Stimulated activated CD4-positive, alpha-beta T cell treated with anti-CD3 and anti-CD28 coated beads, Interleukin-15, amount 100 ng/mL, for 1 hour (primary cell): ENCODE measurements at places on chromosomes 5 and 9.

- DNase-seq: no peak
These were observed 140.1 kb upstream of the MOCS2 start for GRCh38 chr5:53249529-53250200.

GRCh38 chr5:126912616-126913200 is 117.7 kb downstream of the MARCHF3 start:
- no peak for DNase-seq

DNA sequence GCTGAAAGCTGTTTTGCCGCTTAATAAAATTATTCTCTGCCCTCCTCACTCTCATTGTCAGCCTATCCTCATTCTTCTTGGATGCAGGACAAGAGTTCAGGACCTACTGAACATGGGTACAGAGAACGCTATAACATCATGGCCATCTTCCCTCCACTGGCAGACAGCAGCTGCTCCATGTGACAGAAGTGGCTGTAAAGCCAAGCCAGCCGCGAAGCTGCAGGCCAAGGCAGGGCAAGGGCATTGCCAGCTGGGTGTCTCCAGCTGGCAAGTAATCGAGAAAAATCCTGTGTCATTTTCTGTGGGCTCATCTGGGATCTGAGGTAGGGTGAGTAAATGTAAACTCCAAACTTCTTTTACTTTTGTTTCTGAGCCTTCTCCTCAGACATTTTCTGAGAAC is 84.8 kb downstream of the SLC25A46 start:
- DNase-seq: no peak

DNA sequence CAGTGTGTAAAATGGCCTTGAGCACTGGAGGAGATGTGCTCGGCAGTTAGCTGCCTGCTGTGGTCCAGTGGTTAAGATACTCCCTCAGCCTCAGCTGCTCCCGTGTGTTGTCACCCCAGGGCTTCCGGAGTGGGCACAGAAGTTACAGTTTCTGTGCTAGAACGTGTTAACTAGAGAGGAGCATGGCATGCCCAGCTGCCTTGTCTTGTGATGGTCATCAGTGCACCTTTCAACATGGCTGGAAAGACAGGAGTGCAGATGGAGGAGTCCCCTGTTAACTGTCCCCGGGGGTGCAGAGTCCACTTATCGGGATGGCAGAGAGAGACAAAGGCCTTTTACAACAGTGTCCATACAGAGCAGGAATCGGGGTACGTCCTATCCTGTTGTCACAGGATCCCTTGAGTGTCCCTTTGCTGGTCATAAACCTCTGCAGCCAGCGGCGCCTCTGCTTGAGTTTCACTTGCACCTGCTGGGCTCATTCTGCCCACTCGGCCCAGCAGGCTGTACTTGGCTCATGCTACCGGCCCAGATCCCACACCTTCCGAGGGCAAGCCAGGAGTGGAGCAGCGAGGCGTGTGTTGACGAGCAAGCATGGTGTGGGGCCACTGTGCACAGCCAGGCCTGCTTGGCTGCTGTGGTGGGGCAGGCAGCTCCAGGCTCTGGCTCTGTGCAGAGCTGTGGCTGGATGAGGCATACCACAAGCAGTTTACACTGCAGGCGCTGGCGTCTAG is 112.6 kb downstream of the EHMT1 start:
- DNase-seq: no peak

DNA sequence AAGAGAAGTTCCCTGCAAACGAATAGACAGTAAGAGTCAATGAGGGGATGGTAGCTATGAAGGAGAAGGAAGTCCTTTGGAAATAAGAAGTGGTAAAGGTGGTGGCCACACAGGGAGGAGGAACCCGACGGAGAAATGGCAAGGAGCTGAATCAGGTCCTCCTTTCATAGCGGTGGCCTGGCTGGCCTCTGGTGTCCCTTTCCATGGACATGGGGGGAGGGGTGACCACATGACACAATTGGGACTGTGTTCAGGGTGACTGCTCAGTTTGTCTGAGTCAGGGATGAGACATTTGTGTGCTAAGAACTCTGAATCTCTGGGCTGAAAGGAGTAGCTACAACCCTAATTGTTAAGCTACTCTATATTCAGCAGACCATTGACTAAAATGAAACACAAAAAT is 28.7 kb upstream of the TIMD4 start:
- no peak for DNase-seq

- DNase-seq: no peak
These were observed 378.0 kb downstream of the YTHDC2 start for GRCh38 chr5:113891491-113891890.

GRCh38 chr5:68343421-68343826 is 127.9 kb downstream of the PIK3R1 start:
- DNase-seq: no peak

DNA sequence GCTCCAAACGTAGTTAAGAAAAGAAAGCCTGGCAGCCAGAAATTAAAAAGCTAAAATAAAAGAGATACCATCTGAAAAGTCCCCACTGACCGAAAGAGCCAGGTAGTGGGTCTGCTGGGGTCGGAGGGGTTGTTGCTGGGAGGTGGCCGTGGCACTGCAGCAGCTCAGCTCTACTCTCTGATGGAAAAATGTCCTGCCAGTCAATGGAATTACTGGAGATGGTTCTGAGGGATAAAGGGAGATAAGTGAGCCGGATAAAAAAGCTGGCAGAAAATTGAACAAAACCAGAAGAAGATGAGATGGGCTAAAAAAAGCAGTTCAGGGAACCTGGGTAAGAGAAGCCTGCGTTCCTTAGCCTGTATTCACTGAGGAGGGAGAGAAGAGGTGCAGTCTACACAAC is 202.8 kb downstream of the SREK1 start:
- no peak for DNase-seq

DNA sequence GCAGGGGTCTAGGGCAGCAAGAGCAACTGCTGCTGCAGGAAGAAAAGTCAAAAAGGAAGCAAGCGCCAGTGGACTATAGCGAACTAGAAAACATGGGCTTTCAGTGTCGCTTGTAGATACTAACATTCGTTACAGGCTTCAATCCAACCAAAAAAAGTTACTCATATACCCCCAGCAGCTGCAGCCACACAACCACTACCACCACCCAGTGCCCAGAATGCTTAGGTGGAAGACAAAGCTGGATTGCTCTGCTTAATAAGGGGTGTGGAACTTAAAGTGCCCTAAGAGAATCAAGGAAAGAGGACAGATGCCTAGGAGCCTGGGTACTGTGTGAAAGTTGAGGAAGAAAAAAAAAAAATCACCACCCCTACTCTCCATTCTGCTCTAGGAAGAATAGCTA is 203.6 kb downstream of the ELAVL2 start:
- DNase-seq: no peak

GRCh38 chr9:80066931-80067330 is 495.2 kb downstream of the TLE4 start:
- no peak for DNase-seq

DNA sequence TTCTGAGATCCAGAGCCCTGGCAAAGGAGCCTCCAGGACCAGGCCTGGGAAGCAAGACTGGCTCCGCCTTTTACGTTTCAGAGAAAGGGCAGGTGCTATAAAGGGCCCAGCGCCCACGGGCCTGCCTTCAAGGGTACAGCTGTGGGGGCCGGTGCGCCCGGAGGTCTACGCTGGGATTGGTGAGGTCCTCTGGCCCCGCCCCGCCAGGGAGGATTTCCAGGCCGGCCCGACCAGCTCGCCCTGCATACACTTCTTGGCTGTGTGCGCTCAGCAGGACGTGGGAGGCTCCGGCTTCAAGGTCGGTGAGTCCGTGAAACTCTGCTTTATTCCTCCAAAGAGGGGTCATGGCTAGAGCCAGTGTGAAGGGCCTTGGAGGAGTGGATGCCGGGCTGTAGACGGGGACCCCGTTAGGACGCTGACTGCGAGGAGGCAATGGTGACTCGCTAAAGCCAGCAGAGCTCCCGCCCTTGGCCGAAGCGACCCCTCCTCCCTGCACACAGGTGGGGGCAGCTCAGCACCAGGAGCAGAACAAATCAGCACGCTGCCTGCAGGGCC is at the start of gene CKMT2:
Gene CKMT2, plus strand, starts transcription at position 243 of the 555 bp plus-strand sequence. CDS start 17,811 bp downstream, outside the sequence.
- no peak for DNase-seq

DNA sequence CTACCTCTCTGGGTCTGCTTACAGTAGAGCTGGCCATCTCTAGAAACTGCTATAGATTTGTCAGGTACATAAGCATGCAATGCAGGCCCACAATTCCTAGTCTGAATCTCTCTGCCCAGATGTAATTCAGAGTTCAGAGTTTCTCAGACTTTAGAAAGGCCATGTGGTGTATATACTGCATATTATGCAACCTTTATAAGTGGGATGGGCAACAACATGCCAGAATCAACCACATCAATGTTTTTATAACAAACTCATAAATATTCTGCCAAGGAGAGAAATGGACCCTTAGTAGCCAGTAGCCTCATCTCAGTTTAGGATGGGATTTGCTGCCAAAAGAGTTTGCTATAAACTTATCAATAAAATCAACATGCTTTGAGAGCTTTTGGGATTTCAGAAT is 78.8 kb downstream of the SLC1A1 start:
- no peak for DNase-seq

GRCh38 chr5:8864053-8864452 is 681.8 kb downstream of the SEMA5A start:
- no peak for DNase-seq

DNA sequence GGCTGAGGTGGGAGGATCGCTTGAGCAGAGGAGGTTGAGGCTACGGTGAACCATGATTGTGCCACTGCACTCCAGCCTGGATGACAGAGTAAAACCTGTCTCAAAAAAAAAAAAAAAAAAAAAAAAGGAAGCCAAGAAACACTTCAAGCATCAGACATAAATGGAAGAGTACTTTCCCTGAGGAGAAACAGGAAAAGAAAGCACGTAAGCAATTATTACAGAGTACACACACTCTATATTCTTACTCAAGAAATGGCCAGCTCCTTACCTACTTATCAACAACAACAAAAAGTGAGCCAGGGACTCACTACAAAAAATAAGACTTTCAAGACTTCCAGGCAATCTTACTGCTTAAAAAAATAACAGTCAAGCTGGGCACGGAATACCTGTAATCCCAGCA is 21.8 kb downstream of the ZFR start:
- DNase-seq: no peak

DNA sequence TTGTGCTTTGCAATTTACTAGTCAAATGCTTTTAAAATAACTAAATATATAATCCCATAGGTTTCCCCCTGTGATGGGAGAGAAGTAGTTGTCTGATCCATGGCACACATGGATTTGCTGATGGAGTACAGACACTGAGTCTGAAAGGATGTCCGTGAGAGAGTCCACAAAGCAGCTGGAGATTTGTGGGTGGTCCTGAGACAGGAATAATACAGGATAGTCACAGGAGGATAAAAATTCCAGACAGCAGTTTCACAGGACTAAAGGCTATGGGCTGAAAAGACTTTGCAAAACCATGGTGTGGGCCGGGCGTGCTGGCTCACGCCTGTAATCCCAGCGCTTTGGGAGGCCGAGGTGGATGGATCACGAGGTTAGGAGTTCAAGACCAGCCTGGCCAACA is 58.7 kb upstream of the ZFR start:
- DNase-seq: no peak

GRCh38 chr5:134905246-134905996 is 490 bp downstream of the PCBD2 start:
- peak; percentile 26 for DNase-seq

DNA sequence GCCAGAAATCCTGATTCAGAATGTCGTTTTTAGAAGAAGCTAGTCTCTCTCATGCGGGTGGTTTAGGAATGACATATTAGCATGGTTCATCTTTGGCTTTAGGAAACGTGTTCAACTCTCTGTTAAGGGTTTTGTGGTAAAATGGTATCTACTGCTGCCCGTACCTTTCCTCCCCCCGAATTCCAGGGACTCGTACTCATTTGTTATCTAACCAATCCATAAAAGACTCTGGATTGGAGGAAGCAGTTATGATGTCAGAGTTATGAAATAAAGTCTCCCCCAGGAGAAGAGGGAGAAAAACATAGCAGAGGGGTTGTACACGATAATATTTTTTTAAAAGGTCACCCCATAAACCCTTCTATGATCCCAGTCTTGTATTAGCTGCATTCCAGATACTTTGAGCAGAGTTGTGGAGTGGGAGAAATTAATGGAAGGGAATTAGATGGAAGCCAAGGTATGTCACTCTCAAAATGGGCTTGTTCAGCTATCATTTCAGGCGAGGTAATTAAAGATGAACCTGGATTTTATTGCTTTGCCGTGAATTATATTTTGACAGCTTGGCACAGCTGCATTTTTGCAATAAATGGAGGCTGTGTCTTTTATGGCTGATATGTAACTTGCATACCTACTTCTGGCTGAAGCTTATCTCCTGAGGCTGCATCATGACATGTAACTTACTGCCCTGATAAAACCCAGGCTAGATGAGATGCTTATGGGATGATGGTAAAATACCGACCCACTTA is 31.3 kb downstream of the RAI14 start:
- DNase-seq: no peak

DNA sequence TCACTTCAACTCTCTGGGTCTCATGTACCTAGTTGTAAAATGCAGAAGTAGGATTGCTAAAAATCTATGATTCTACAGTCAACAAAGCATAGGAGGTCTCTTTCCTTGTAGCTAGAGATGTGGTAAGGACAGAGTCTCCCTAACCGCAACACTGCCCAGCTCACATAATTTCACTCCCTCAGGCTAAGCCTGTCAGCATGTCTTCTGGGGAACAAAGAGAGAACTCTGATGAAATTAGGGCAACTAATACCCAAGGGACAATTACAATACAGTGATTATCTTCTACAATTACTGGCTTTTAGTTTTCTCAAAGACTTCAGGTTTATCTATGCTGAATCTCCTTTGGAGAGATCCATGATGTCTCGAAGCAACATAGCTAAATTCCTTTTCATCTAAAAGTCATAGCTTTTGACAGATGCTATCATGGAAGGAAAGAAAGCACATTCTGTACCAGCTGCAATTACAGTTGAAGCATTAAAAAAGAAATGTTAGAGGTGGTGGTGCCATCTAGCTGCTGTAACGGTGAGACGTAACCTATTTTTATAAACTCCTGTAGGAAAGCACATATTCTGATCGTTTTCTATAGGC is 141.1 kb upstream of the TARS1 start:
- no peak for DNase-seq

GRCh38 chr5:93267276-93267675 is 313.7 kb downstream of the NR2F1-AS1 start:
- DNase-seq: no peak
